EH (cell line): ENCODE measurements at places on chromosomes 6 and 20.

DNA sequence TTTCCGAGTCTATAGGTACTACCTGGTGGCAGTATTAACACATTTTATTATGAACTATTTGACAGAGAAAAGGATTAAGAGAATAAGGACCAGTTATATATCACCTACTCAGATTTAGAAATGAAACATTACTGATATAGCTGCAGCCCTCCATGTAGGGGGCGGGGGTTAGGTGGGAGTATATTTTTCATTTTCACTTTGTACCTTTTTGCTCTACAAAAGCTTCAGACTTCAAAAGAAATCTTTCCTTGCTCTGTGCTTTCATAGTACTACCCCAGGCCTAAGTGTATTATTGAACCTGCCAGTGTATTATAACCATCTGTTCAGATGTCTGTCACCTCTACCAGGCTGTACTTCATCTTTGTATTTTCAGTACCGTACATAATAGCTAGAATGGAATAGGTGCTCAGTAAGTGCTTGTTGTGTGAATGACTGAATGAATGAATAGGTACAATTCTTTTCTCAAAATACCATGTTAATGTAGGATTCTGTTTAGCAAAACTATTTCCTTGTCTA, 43.0 kb downstream of the CDKAL1 start:
- no peak for DNase-seq

GRCh38 chr6:39688494-39688893, 36.7 kb downstream of the KIF6 start:
- DNase-seq, result peak; percentile 61

GRCh38 chr6:5219011-5219691, 41.6 kb downstream of the LYRM4 start:
- DNase-seq, result peak; percentile 55

DNA sequence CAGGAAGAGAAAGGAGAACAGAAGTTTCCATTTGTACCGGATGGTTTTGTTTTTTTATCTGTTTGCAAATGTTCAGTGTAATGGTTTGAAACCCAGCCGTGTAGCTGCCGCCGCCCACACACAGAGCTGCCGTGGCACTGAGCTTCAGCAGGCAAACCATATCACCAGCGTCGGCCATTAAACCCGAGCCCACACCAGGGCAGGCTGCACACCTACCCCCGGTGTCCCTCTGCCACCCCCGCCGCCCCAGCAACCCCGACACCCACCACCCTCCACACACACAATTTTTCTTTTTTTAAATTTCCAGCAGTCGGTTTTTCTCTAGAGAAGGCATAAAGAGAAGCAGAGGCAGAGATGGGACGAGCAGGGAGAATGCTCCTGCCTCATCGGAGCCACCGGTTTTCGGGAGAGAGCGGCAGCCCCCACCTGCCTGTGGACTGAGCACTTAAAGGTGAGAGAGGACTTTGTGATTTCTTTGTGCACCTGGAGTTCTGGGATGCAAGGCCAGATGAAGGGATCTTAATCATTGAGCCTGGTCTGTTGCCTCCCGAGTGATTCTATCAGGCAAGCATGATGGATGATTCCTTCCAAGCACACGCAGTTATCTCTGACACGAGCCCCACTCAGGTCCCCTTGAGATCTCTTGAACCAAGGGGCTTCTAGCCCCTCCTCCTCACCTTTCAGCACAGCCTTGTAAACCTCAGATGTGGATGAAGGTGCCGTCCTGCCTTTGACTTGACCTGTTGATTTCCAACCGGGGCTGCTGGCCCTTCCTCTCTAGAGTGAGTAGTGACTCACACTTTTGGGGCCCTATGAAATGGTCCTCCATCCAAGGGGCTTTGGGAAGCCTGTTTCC, 17.5 kb upstream of the ZNF831 start:
- DNase-seq, result no peak

- DNase-seq, result peak; percentile 35
Observed at GRCh38 chr6:4727671-4728435, 48.4 kb upstream of the CDYL start.

DNA sequence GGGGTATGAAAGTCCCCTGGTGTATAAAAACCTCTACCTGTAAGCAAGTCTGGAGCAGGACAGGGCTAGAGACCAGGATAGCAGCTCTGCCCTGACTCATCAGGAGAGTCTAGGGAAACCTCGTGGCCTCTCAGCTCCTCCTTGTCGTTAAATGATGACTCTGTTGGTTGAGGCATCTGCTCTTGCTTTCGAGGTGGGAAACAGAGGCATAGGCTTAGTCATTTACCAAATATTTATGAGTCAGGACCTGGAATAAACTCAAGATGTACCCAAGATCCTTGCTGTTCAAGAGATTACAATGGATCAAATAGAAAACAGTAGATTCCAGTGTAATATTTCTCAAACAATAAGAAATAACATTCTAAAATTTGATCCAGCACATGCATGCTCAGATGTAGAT, 5.5 kb downstream of the MANBAL start:
- DNase-seq, result peak; percentile 99

- DNase-seq, result no peak
Observed at GRCh38 chr6:156752666-156753301, 24.4 kb upstream of the ARID1B start.

DNA sequence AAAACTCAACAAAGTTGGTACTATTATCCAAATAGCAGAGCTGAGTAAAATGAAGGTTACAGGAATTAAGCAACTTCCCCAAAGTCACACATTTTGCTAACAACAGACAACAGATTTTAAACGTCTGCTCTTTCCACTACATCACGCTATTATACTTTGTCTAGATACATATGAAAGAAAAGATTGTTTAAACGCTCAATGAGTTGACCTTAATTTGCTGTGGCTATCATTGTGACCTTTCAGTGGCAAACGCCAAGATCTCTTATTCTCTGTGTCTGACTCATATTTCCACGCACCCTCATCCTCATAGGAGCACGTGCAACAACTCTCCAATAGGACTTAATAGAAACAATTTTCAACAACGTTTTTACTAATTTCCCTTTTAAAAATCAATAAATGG, 540.1 kb downstream of the MAFB start:
- DNase-seq, result no peak

- DNase-seq, result no peak
Observed at GRCh38 chr6:47922391-47922790, 140.6 kb downstream of the OPN5 start.

DNA sequence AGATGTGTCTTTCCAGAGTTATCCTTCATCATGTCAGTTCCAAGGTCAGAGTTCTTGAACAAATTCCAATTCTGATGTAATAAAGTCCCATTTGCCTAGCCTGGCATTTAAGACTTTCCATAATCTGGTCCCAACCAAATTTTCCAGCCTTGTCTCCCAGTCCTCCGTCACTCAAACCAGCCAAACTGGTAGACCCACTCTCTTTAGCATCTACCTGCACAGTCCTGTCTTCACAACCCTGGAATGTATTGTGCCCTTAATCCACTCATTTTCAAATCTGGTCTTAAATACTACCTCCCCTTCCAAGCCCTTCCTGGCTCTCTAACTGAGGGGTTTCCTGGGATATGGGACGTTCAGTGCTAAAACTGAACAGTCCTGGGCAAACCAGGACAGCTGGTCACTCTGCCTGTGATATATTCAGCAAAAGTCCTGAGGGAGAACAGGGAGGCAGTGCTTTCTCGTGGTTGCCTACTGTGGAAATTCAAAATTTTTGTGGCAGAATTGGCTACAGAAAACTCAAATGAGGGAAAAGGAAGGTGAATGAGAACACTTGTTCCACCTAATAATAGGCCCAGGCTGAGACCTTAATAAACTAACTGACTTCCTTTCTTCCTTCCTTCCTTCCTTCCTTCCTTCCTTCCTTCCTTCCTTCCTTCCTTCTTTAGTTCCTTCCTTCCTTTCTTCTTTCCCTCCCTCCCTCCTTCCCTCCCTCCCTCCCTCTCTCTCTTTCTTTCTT, 10.8 kb upstream of the AKAP7 start:
- no peak for DNase-seq

GRCh38 chr20:35893942-35894341, 60.4 kb downstream of the SCAND1 start:
- DNase-seq, result no peak

GRCh38 chr20:14984768-14985622, 647.6 kb upstream of the FLRT3 start:
- DNase-seq, result no peak

GRCh38 chr6:122726649-122727048, 52.9 kb upstream of the FABP7 start:
- DNase-seq, result peak; percentile 28

DNA sequence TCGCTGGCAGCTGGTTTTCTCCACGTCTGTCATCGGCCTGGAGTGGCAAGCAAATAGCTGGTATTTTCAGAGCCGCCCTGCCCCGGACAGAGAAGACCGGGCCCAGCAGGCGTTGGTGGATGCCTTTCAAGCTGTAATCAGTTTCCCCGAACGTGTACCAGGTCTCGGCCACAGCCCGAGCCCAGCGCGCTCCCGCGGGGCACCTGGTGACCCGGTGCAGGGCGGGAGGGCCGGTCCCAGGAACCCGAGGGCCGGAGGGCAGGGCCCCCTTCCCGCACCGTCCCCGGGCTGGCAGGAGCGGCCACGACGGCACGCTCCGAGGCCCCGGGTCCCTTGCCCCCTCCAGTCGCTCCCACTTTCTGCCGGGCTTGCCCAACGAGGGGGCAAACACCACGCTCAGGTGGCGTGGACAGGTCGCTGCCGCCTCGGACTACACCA, 348 bp upstream of the PYGB start:
- DNase-seq, result no peak

DNA sequence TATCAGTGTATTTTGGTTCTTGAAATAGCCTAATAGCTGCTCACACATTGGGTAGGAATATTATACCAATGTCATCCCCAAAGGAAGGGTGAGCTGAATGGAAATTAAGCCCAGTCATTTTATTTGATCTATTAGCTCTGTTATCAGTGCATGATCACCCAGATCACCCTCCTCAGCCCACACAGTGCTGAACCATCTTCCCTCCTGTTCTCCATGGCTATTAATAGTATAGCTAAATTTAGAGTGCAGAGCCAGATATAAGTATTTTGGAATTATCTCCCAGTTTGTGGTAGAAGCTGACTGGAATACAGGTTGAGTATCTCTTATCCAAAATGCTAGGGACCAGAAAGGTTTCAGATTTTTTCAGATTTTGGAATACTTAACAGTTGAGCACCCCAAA, 45.4 kb downstream of the KCTD20 start:
- peak; percentile 31 for DNase-seq

- DNase-seq, result no peak
Observed at GRCh38 chr6:7812623-7813022, 86.7 kb downstream of the BMP6 start.

- no peak for DNase-seq
Observed at GRCh38 chr6:39493777-39494176, 171.3 kb upstream of the KCNK16 start.

- DNase-seq, result no peak
Observed at GRCh38 chr6:82461536-82461935, 97.9 kb downstream of the TPBG start.

DNA sequence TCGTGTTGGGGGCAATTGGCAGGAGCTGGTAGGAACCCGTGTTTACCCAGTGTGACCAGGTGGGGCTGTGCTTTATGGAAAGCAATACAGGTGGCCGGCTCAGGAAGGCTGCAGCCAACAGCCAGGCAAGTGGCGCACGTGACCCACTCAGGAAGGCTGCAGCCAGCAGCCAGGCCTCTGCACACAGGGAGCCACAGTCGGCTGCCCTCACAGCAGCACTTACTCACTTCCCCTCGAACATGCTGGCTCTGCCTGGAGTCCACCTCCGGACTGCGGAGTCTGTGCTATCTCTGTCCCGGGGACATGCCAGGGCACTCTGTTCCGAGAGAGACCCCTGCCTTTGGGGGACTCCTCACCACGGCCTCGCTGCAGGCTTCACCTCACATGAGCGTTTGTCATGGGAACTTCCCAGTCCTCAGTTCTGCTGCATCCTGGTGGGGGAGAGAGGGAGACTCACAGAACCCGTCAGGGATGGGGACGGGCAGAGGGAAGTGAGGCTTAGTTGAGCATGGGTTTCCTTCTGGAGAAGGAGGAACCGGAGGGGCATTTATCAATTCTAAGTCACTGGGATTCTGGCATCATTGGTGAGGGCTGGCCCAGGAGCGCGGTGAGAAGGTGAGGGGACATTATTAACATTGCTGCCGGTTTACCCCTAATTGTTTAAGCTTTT, 76.8 kb downstream of the TTLL2 start:
- no peak for DNase-seq

DNA sequence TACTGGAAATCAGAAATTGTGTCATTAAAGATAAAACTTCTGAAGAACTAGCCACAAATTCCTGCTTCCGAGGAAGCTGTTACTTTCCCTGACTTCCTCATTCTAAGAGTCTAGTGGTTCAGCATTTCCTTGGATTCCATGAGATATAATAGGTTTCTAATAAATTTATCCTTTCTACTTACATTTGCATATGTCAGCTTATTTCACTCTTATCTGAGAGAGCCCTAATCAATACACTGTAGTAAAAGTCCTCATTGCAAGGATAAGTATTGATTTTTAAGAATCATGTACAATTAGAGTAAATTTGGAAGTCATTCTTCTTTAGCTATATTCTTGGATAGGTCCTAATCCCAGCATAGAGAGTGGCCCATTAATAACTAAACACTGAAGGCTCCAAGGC, 16.9 kb upstream of the THEMIS start:
- no peak for DNase-seq

GRCh38 chr20:51902933-51903332, 100.6 kb upstream of the SALL4 start:
- no peak for DNase-seq

- no peak for DNase-seq
Observed at GRCh38 chr6:73395875-73396274, 1.2 kb downstream of the DDX43 start.

GRCh38 chr6:148529010-148529409, 186.4 kb downstream of the SASH1 start:
- DNase-seq, result no peak

GRCh38 chr6:25395731-25396130, 116.6 kb downstream of the CARMIL1 start:
- DNase-seq, result no peak

DNA sequence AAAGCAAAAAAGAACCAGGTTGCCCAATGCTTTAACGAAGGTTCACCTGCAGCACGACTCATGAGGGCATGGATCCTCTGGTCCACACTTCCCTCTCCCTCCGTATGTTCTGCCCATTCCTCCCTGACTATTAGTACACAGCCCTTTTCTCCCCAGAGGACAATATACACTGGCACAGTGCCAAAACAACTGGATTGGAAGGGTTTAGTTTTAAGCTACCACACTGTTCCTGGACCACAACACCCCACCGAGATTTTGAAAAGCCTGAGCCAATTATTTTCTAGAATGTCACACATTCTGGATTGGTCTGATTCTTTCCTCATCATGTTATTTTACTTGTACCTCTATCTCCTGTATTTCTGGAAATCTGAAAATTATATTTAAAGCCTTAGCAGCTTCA, 2.9 kb upstream of the AKAP7 start:
- no peak for DNase-seq

DNA sequence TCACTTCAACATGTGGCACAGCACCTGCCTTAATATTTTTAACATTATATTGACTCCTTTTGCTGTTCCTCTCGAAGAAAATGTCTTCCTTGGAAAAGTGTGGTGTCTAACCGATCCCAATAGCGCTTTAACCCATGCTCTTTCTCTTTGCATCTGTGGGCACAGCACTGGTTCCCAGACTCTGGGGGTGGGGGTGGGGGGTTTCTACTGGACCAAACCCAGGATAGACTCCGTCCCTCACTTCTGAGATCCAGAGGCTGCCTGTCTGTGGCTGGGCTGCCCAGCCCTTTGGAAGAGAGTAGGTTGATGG, 3.9 kb upstream of the ZNF292 start:
- DNase-seq, result no peak
